BJ (cell line): ENCODE measurements at places on chromosomes 7 and 10.
A peak's percentile ranks its signal among the peaks of the same experiment; 100 is the strongest.

GRCh38 chr10:89029785-89030437 lies 39.3 kb downstream of the FAS start:
- DNase-seq: peak; percentile 31

DNA sequence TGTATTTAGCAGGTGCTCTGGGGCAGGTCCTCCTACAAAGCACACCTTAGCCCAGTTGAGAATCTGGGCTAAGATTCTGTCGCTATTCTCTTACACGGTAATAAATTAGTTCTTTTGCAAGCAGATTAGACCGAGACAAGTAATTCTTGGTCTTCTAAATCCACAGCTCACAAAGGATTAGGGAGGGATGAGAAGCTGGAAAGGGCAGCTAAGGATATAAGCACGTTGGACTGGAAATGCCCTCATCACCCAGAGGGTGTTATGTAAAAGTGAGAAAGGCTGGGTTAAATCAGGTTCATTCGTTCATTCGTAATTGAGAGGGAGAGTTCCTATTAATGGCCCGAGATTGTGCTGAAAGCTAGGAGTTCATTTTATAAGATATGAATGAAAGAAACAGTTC lies 41.8 kb downstream of the PFKFB3 start:
- no peak for DNase-seq

DNA sequence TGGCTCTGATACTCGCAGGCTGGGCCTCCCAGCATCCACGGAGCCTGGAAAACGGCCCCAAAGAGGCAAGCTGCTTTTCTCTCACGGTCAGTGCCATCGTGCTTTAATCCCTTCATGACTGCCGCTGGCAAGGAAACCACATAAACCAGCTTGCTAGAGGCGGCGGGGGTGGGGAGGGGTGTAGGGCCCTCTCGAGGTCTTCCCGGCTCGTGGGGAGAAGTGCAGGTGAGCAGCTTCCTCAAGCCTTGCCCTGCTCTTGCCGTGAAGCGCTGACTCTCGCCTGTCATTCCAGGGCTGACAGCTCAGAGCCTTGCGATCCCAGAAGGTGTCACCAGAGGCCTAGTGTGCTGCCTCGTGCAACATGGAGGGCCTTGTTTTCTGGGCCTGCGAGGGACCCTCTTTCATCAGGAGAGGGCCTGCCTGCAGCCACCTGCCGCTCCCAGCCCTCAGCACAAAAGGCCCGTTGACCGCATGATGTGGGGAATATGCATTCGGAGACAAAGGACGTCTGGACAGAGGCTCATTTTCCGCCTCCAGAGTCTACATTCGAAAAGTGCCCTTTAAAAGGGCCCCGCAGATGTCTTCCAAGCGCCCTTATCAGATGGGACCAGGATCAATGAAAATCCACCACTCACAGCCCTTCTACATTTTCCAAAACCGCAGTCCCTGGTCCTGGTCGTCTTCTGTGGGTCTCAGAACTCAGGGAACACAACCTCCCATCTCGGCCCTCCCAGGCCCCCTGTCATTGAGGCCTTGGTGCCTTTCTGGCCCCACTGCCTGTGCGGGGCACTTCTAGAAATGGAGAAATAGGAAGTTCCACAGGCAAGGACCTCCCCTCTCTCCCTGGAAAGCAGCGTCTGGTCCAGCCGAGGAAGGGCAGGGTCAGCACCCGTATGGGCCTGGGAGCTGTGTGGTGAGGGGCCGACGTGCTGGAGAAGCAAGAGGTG lies 58.7 kb downstream of the ZRANB1 start:
- no peak for DNase-seq

GRCh38 chr7:134888141-134888740 lies 98.1 kb upstream of the AGBL3 start:
- no peak for DNase-seq

DNA sequence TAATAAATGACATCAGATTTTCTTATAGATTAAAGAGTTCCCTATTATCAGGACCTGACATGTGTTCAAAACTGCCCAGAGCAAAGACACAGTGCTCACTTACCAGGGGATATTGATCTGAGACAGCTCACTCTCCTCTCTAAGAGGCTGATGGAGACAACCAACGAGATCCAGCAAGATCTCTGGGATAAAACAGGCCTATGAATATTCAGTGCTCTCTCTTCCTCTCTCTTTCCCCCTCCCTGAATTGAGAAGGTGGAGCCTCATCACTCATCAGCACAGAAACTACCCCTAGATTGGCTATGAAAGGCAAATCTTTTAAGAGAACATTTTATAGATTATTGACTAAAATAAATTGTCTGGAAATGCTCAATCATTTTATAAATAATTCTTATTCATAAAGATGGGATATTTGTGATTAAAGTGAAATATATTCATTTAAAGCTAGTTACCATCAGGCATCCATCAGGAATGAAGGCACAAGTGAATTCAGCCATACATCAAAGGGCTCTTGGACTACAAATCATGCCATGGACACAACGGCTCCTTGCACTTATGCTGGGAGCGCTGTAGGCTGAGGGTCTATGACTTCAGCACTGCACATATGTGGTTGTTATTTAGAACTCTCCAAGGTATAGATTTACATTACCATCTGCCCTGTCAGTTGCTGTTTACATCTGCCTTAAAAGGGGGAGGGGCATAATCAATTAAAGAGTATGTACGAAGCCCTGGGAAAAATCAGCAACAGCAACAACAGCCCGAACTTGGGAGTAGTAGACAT lies 3.4 kb upstream of the PPP1R17 start:
- no peak for DNase-seq
